ENCODE measurements at places on chromosomes 4 and X.

DNA sequence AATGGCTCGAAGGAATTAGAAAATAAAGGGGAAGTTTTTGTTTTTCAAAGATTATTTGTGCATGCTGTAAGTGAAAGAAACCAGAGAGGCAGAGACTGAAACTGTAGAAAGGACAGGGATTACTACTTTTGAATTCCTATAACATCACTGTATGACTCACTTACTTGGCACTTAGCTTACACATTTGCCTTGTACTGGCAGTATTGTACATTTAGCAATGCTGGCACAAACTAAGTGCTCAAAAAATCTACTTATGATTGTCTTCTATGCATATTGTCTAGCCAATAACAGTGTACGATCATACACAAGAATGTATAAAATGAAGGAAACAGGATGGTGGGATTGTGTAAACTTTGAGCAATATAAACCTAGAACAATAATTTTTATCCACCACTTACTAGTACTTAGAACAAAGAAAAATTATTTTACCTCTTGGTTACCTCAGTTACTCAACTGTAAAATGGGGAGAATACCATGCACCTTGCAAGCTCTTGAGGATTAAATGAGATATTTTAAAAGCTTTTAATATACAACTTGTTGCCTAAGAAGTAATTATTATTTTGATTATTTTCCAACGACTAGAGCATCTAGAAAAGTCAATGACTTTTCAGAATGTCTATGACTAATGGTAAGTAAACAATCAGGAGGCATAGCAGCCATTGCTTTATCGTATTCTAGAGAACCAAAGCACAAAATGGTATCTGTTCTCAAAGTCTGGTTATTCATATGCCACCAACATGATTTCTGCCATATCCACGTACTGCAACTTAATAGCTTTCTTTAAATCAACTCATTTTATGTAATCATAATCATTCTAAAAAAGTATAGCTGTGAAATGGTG, 4.7 kb downstream of the FAM120C start:
- DNase-seq = peak; percentile 21

- DNase-seq = peak; percentile 77
These were observed 58.9 kb upstream of the PGM2 start for GRCh38 chr4:37767546-37767945.

DNA sequence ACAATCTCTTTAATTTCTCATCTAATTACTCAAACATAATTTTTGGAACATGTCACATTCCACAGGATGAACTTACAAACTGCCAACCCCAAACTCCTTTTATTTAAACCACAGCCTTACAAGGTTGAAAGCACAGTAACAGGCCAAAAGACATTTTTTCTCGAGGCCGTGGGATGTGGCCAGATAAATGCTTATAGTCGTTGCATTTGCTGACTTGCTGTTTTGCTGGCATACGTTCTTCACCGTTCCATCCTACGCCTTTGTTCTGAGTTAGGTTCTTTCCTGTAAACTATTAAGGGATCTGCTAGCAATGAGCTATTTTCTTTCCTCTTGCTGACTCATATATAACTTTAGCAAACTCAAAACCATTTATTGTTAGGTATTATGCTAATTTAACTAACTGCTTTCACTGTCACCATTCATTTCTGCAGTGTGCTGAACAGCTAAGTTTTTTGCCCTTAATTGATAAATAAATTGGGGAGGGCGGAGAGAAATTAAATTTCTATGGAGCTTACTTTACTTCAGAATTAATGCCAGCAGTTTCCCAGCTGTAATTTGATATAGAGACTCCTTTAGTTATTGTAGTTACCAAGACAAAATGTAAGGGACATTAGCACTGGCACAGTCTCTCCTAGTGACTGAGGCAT, 135.1 kb upstream of the PACRGL start:
- no peak for DNase-seq

- no peak for DNase-seq
These were observed 36.0 kb downstream of the STIM2 start for GRCh38 chr4:26896636-26897035.

- DNase-seq = no peak
These were observed 44.3 kb downstream of the IGFBP7 start for GRCh38 chr4:57065730-57066482.

- DNase-seq = no peak
These were observed 18.3 kb downstream of the L1CAM start for GRCh38 chrX:153867671-153868070.

DNA sequence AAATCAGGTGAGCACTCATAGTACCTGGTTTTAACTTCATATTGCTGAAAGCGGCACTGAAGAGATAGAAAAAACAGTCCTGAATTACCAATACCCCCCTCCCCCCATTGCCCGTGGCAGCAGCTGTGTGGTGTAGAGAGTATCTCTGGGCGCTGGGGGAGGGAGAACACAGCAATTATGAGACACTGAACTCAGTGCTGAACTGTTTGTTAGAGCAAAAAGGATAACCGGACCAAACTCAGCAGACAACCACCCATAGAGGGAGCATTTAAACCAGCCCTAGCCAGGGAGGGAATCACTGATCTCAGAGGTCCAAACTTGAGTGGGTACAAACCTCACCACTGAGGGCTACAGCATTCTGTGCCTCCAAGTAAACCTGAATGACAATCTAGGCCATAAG, 457.4 kb upstream of the TEX13C start:
- no peak for DNase-seq

GRCh38 chr4:187415231-187415630, 580.3 kb upstream of the ZFP42 start:
- peak; percentile 29 for DNase-seq

DNA sequence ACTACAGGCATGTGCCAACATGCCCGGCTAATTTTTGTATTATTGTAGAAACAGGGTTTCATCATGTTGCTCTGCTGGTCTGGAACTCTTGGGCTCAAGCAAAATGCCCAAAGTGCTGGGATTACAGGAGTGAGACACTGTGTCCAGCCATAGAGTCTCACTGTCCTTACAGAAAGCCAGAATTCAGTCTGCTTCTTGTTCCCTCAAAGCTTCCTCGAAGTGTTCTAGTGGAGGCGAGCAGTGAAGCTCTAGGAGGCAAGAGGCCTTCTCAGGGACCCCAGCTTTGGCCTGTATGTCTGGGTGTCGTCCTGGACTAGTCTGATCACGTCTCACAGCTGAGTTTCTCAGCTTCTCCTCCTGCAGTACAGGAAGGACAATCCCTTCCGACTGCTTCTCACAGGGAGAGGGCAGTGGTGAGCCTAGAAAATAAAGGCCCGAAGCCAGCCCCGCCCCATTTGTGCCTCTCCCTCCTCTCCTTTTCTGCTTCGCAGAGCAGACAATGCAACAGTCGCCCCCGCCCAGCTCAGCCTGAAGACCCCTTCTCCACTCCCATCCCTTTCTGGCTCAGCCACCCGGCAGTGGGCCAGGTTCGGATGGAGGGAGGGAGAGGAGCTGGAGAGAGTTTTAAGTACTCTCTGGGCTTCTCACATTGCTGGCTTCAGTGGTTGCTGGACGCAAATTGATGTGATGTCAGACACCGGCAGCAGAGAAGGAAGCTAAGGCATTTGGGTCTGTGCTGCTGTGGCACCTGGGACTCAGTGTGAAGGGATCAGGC, 11.1 kb upstream of the FAM3A start:
- DNase-seq = peak; percentile 93

DNA sequence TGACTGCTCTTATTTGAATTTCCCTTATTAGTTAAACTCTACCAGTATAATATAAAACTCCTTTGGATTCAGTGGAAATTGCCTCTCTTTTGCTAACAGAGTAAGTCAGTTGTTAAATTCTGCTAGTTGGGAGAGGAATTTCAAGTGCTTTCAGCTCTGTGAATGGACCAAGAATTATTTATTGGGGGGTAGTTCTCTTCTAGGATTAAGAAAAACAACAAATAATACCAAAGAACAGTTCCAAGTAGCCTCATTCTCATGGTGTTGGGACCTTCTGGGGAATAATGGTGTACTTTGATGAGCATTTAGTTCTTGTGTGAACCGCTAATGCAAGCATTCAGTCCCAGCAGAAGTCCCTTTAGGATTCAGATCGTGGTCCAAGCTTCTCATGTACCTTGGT, 11.6 kb downstream of the SPARCL1 start:
- DNase-seq = no peak

DNA sequence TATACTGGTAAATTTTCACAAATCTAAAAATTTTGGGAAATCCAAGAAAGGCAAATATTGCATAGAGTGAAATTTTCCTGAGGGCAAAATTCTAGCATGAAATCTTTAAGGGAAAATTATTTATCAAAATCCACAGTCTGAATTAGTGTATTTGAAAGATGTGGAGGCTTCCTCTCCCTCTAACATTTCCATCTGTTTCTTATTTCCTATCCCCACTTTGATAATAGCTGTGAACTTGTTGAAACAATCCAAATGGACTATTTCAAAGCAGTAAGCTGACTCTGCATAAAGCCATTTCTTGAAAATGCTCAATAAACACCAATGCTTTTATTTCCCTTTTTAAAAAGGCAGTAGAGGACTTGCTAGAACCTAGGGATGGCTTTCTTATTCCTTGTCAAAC, 107.3 kb upstream of the PABPC4L start:
- DNase-seq = no peak

- DNase-seq = no peak
These were observed 5.8 kb downstream of the YTHDC1 start for GRCh38 chr4:68344049-68344448.

DNA sequence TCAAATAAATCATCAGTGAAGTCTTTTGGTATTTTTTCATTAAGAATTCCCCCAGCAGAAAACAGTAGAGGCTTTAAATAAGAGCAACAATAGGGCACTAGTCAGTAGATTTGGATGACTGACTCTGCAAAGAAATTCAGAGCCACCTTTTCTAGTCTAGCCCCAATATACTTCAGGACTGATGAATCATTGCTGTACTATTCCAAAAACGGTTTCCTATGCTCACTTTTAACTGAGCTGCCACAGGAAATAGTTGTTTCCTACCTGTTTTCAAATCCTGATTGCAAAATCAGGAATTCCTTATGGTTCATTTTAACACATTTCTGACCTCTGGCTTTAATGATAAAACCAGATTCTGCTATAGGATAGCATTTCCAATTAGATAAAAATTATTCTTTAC, 171.6 kb downstream of the NR3C2 start:
- no peak for DNase-seq

DNA sequence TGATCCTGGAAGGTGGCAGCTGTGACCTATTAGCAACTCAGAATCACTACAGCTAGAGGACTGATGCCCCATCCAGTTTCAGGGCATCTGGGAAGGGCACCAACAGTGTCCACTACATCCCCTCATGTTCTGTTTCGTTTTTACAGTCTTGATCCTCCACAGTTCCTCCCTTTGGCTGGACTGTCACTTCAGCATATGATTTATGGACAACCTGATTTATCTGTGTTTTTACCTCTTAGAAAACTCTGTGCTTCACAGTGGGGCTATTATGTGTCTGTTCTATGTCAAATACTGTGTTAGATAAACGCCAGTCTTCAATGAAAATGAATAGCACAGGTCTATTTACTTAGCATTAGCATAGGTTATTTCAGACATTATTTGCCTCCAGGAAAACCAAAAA, 63.1 kb upstream of the GRPR start:
- no peak for DNase-seq

GRCh38 chr4:13348216-13348615, 135.9 kb downstream of the RAB28 start:
- DNase-seq = no peak

- DNase-seq = peak; percentile 36
These were observed 173.7 kb upstream of the LEF1 start for GRCh38 chr4:108342325-108342970.

GRCh38 chr4:111633663-111634266, 511.5 kb upstream of the FAM241A start:
- DNase-seq = no peak

GRCh38 chr4:189202182-189202868, 738.3 kb upstream of the FRG1 start:
- DNase-seq = peak; percentile 64

DNA sequence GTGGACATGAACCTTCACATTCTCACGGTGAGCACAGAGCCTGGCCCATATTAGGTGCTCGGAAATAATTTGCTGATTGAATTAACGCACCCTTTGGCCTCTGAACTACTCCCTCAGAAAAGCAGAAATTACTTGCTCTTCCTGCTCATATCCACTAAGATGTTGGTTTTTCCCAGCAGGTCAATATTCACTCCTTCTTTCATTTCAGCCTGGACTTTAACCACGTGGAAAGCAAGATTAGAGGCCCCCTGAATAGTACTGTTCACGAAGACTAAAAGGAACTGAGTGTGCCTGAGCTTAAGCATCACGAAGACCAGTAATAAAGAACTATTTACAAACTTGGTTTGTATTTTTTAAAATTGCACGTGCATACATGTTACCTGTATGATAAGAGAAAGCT, 9.9 kb downstream of the MTNR1A start:
- DNase-seq = no peak

GRCh38 chr4:10589321-10589720, 95.2 kb downstream of the CLNK start:
- peak; percentile 12 for DNase-seq

- no peak for DNase-seq
These were observed 160.3 kb upstream of the VEGFC start for GRCh38 chr4:176953021-176953420.

DNA sequence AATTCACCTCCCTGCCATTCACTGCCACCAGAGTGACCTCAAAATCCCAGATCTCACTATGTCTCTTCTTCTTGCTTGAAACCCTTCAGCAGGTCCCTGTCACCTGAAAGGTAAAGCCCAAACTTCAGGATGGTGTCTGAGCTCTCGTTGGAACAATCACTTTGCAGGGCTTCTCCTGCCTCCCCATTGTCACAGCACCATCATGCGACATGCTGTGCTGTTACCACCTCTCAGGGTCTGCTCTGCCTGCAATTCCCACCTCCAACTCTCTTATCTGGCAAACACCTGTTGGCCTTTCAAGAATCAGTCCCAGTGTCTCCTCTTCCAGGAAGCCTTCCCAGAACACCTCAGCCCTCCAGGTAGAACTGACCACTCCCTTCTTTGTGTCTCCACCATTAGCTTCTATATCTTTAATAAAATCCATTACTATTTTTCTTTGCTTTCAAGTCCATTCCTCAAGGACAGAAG, 46.2 kb downstream of the SEL1L3 start:
- DNase-seq = no peak

DNA sequence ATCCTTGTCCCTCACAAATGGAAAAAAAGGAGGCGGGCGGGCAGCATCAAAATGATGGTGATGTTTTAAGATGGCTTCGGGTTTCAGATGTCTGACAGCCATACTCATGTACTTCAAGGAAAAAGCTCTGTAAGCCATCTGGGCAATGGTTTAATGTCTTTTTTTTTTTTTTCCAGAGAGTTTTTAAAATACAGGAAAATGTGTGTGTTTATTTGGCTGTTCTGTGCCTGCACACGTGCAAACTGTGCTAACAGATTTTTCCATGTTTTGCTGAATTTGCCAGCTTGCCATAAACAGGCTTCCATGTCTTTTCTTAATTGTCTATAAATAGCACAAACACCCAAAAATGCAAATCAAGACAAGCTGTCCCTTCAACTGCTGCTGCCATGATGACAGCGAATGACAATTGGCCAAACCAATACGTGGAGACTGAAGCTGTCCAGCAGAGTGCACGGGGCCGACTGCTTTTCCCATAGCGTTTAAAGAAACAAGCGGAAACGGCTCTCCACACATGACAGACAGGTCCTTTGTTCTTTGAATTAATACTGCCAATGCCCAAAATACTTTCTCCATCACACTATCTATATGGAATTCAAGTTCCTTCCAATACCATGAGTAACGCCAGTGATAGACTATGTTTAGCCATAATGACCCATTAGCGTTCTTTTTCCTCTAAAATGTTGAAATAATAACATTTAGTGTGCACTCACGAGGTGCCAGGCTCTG, 35.7 kb downstream of the AFAP1 start:
- no peak for DNase-seq
